ENCODE measurements at places on chromosomes 2 and 18.

DNA sequence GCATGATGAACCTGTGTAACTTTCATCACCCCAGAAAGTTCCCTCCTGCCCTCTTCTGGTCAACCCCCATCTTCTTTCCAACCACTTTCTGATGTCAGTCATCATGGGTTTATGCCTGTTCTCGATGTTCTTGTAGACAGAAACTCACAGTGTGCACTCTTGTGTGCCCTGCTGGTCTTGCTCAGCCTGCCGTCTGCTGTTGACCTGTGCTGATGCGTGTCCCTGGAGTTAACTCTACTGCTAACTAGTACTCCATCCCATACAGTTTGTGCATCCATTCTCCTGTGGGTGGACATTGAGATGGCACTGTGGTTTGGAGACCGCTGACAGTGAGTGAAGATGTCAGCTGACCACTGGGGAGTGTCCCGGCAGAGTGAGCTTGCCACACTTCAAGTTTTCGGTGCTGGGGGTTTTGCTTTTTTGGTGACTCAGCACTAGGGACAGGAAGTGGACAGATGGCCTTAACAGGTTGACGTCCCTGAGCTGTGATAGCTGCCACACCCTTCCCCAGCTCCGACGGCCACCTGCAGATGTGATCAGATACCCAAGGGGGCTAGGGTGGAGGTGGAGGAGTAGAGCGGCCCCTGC, 14.8 kb downstream of the KLHL29 start:
- DNase-seq: no peak

DNA sequence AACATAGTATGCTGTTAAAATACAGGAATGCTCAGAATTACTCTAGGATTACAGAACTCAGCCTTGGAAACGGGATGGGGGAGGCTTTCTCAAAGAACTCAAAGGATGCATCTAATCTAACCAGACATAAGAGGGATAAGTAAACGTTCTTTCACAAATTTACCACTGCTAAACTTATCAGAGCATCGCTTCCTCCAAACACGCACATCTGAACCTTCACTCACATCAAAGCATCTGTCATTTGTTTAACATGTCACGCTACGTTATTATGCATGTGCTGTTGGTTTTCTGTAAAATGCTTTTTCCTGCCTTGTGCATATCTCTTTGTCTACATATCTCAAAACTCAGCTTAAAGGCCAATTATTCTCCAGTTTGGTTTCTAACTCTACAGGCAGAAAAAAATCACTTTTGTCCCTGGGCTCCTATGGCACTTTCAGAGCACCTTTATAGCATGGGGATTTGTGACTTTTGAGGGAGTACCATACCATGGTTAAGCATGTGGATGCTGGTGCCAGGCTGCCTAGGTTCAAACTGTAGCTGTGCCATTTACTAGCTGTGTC, 106.7 kb upstream of the FSHR start:
- peak; percentile 3 for DNase-seq

DNA sequence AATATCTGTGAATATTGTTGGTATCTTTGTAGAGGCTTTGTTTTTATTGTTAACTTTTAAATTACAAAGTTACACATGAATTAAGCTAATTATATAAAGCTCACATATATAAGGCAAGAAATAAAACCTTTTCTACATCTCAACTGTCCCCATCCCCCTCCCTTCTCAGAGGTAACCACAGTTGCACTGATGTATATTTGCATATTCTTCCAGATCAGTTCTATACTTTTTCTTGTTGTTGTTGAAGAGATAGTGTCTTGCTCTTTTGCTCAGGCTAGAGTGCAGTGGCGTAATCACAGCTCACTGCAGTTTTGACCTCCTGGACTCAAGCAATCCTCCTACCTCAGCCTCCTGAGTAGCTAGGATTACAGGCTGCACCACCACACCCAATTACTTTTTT, 36.0 kb upstream of the CDC42EP3 start:
- DNase-seq: no peak

DNA sequence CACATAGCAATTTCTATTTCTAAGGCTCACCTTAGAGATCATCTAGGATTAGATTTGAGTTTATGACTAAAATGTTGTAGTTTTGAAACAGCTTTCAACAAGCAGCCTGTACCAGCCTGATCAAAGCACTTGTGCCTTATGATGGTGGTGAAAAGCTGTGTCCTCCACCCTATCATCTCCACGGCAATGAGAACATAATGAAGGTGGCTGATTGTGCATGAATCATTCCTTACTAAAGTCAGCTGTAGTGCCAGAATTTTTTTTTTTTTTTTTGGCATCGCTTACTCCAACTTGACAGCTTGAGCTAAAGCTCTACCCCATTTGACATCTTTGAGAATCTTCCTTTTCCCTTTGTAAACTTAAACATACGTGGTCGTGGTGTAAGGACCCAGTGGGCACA, 86.0 kb downstream of the DCC start:
- no peak for DNase-seq

DNA sequence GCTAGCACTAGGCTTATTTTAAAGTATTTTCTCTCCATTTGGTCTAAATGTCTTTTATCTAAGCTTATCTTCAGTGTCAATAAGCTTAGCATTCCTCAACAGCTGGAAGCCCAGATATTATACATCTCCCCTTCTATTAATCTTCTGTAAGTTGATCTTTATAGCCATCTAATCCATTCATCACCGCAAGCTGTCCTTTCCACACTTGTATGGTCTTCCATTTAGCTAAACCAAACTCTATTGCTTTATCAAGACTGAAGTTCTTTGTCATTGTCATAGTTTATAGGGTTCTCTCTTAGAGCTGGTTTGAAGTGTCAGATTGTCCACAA, 101.3 kb upstream of the GPR45 start:
- no peak for DNase-seq

DNA sequence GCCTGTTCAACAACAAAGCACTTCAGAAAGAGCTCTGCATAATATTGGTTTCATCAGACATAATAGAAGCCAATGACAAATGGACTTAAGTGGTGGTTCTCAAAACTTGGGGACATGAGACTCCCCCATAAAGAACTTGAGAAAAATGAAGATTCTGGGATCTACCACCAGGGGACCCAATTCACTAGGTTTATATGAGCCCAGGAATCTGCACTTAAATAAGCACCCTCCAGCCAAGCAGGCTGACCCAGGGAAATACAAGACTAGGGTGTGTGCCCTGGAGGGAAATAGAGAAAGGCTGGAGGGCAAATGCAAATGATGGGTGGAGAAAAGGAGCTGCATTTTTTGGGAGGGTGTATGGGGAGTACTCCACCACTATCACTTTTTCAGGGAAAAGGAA, 52.5 kb downstream of the SATB2 start:
- DNase-seq: no peak

- DNase-seq: no peak
These were observed 156.7 kb upstream of the TFPI start for GRCh38 chr2:187710791-187711521.

DNA sequence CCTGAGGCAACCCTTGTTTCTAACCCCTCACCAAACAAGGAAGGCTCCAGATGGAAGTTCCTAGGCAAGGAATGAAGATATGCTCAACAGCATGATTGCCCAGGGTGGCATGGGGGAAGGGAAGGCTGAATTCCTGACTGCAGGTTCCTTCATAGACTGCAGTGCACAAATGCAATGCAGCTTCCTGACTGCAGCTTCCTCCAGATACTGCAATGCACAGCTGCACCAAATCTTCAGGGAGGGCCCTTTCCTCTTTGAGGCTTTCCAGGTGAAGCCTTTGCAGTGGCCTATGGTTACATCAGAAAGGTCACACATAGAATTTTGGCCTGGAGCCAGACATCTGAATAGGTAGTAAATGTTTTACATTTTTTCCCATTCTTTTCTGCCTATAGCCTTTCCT, 58.8 kb upstream of the DYNAP start:
- no peak for DNase-seq

DNA sequence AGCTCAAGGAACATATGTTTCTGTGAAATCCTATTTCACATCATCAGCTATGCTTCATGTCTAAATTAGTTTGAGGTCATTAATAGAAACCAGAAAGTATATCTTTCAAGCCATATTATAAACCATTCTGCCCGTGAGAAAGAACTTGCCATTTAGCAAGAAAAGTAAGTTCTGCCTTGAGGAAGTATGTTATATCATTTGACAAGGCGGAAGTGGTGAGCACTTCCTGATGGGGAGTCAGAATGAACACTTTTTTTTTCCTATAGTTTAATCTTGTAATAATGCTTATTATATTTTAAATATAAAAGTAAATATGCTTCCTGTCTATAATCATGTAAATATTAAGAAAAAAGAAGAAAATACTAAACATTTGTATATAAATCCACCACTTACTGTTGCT, 39.3 kb upstream of the NRXN1 start:
- no peak for DNase-seq

DNA sequence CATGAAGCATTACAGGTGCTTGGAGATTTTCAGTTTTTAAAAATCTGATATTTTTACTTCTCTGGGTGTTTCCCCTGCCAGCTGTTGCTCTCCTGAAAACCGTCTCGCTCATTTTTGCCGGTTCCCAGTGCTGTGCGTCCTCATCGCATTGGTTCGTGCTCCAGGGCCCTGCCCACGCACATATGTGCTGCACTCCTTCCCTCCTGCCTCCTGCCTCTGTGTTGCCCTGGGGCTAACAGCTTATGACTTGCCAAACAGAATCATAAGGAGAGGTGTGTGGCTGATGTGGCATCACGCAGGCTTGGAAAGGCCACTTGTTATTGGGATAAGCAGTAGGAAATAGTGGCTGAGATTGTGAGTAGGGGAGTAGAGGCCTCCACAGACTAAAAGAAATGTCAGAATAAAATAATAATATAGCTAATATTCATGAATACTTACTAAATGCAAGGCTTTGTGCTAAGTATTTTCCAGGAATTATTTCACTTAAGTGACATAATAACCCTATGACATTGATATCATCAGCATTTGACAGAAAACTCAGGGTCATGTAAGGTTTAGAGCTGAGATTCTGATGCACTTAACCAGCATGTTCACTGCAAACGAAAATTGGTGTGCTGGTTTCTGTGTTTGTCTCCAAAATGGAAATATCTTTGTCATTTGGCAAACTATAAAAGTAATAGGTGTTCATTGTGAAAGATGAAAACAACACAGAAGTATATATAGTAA, 53.5 kb downstream of the SLC4A1AP start:
- no peak for DNase-seq

GRCh38 chr2:68839260-68839833, 31.9 kb downstream of the BMP10 start:
- DNase-seq: no peak

DNA sequence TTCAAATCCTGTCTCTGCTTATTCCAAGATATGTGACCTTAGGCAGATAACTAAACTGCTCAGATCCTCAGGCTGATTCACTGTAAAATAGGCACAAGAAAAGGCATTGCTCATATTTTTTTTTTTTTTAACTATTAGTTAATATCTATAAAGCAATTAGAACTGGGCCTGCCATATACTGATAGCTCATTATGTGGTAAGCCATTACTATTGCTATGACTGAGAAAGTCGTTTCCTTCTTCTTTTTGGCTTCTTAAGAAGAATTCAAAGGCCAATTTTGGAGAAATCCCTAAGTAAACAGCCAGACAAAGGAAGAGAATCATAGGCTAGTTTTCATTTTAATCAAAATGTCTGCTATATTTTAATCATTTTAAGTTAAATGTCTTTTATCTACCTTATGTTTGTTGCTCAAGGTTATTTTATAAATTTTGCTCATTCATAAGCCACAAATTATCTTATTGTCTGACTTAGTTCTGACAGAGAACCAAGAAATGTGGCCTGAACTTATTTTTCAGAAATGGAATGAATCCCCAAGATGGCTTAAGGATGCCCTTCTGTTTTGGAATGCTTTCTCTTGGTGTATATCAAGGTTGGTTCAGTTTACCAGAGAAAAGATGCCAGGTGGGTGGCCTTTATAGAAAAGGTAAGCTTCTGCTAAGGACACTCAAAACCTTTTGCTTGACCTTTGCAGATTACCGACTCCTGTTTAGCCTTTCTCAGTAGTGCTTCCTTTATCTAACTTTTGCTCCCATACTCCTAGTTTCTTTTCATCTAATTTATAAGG, 21.3 kb upstream of the VRK2 start:
- DNase-seq: no peak

DNA sequence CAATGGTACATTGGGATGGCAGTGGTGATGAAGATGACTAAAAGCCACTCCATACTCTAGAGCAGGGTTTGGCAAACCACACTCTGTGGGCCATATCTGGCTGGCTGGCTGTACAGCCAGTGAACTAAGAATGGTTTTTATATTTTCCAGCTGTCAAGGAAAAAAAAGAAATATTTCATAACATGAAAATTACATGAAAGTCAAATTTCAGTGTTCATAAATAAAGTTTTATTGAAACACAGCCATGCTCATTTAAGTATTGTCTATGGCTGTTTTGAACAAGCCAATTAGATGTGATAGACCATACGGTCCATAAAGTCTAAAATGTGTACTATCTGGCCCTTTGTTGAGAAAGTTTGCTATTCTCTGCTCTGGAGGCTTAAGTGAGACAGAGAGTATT, 1.5 kb downstream of the TTC21B start:
- no peak for DNase-seq

DNA sequence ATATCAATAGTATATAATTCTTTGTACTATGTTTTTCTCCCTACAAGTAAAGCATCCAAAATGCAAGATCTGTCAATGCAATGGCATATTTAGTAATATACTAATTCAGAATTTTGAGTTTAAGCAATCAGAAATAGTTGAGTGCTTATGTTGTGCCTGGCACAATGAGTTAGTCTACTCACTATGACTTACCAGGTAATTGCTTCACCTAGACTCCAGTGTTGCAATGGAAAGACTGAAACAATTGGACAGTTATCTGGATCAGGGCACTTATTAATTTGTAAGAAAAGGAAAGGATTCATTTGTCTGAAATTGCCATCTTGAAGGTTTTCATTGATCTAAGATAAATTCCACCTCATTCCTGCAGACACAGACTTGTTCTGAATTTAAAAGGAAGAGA, 97.6 kb upstream of the TCF4 start:
- DNase-seq: no peak

GRCh38 chr2:69547984-69548715, 95.4 kb downstream of the AAK1 start:
- no peak for DNase-seq

GRCh38 chr2:157443795-157444640, at the start of gene CYTIP:
Gene CYTIP, minus strand, starts transcription at chr2:157444089. Its CDS starts 69 bp downstream, at chr2:157444020.
- DNase-seq: no peak
